NCI-H460 (cell line): ENCODE measurements at places on chromosomes 2 and 18.
A peak's percentile ranks its signal among the peaks of the same experiment; 100 is the strongest.

- DNase-seq = no peak
Observed at GRCh38 chr2:181760521-181760920, 80.2 kb upstream of the NEUROD1 start.

- no peak for DNase-seq
Observed at GRCh38 chr2:216956820-216957493, 97.1 kb upstream of the TNP1 start.

DNA sequence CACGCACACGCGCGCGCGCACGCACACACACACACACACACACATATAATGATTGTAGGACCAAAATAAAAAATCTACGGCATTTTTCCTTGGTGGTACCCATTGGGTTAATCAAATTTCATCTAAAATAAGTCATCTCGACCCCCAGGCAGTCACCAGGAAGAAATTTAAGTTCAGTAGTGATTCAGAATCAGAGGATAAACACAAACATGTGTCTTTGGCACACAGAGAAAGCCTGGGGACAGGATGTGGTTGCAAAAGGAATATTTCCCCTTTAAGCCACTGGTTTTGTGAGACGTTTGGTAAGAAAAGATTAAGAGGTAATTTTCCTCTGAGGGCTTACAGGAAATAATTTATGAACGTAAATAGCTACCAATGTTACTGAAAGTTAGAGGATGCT, 171.6 kb upstream of the PIEZO2 start:
- no peak for DNase-seq

DNA sequence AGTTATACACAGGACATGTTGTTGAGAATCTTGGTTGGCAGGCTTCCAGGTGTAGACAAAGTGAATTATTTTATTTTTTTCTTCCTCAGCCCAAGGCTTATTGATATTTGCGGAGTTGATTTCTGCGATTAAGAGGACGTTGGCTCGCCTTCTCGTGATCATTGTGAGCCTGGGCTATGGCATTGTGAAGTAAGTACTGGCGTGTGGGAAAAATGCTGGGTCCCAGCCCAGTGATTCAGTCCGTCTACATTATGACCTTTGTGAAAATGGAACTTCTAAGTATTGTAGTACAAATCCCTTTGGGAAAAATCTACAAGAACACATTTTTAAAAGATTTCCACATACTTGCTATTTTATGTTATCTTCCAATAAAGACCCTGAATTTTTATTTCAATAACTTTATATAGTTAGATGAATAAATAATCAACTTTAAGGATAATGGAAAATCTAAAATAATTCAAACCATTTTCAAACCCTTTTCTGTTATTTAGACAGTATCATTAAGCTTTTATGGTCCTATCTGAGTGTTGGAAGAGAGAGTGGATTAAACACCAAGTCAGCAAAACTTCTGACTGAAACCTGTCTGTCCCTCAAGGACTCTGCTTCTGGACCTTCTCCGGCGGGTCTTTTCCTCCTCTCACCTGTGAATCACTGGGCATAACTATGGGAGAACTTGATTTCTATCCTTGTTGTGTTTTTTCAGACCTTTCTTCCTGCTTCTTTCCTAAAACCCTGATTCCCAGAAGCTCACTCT, 31.0 kb downstream of the TMEM87B start:
- no peak for DNase-seq

GRCh38 chr2:84029903-84030575, 429.0 kb downstream of the SUCLG1 start:
- DNase-seq = no peak

- DNase-seq = peak; percentile 78
Observed at GRCh38 chr2:171524018-171524401, 1.7 kb downstream of the CYBRD1 start.

GRCh38 chr2:233572468-233572867, 5.9 kb upstream of the USP40 start:
- DNase-seq = no peak

DNA sequence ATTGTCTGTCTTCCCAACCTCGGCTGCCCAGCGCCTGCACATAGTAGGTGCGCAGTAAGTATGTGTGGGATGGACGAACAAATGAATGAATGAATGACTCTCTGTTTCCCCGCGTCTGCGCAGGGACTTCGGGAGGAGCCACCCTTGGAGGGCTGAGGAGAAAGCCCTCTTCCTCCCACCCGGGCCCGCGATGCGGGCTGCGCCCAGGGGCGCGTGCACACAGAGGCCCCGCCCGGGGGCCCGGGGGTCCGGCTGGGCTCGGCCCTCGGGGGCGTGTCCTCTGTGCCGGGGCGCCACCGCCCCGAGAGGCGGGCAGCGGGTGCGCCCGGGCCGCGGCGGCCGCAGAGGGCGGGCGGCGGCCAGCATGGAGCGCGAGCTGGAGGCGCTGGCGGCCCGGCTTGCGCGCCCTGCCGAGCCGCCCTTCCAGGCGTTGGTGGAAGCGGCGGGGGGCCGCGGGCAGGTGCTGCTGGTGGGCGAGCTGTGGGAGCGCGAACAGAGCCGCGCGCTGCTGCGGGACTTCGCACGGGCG, at the start of gene C2orf72:
Gene C2orf72 (plus strand): TSS at position 322 of the 529 bp plus-strand sequence. CDS start 43 bp downstream, at position 365.
- no peak for DNase-seq
